Renal cortex interstitium (tissue), 15 donors: ENCODE measurements at places on chromosomes 5 and 9. TPM values are rescaled to one million over a fixed set of nuclear protein-coding genes. Genes with fewer than 3 reads are reported as not detected.

GRCh38 chr5:1111241-1111726, 579 bp downstream of the SLC12A7 start:
- DNase-seq = no peak

DNA sequence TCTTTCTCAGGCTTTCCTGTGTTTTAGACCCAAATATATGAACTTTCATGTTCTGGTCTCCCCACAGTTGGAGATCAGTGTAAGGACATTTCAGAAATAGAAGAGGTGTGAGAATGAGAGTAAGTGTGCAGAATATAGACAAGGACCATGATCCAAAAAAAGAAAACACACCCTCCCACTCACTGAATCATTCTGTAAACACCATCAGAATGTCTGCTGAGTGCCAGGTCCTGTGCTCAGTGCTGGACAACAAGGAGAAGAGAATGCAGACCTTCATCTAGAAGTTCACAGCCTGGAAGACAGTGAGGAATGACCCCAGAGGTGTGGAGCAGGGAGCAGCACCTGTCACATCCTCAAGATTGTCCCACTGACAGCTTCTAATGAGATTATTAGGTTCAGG, 19.1 kb upstream of the SH3RF2 start:
- no peak for DNase-seq

DNA sequence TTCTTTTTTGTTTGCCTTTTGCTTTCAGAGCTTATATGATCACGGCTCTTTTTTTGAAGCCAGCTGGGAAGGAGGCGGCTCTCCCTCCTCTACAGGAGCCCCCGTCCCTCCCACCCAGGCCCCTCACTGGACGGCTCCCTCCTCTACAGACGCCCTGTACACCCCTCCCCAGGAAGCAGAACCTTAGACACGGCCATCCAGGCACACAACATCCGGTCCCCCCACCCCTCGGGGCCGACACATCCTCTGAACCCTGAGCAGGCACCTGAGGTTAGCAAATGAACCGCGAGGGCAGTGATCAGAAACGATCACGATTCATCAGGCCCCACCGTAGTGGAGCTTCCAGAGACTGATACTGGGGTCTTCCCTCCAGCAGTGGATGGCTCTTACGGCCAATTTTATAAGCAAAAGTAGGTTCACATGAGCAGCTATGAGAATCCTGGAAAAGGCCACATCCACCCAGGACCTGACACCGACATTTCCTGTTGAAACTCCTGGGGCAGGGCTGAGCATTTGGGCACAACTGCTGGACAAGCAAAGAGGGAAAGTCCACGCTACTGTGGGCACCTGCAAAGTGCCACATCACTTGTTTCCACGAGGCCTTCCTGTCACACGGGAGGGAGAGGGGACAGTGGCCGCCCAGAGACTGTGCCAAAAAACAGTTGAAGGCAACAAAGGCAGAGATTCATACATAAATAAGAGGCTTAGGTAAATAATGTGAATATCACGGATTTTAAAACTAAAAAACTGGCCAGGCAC, 78.9 kb downstream of the SEMA4D start:
- no peak for DNase-seq

- DNase-seq = no peak
These were observed 23.5 kb upstream of the TENT2 start for GRCh38 chr5:79588696-79589095.

- no peak for DNase-seq
These were observed 132.9 kb downstream of the LHFPL2 start for GRCh38 chr5:78515670-78516069.

DNA sequence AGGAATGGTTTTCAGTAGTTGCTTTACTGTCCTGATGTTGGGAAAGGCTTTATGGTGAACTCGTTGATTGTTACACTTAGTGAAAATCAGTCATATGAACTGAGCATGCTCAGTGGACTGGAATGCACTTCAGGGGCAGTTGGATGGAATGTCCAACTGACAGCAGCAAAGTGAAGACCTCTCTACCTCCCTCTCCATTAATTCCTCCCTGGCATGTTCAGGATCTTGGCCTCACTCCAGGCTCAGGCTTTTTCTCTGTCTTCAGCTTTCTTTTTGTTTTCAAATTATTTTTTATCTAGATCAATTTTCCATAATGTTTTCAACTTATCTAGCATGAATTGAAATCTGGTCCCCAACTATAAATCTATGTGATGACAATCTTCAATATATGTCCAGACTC, at the start of gene MROH2B:
TSS of gene MROH2B (minus strand) at position 101 of the 400 bp plus-strand sequence. CDS start 490 bp downstream, outside the sequence.
- no peak for DNase-seq

DNA sequence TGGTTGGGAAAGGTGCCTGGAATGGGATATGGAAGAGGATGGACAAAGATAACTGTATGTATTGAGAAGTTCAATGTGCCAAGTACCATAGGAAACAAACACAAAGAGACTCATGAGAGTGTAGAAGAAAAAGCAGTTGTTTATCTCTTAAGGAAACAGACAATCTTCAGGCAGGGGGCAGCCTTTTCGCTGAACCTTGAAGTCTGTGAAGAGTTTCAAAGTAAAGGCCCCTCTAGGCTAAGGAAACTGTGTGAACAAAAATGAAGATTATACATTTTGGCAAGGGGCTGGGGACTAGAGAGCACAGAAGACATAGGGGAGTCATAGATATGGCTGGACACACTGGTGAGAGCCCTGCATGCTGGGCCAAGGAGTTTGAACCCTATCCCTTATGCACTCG, 27.5 kb upstream of the FRMPD1 start:
- no peak for DNase-seq

Gene CRHBP
- 19.9 TPM for polyA plus RNA-seq

Gene GFRA3
- polyA plus RNA-seq = 3.0 TPM

Gene GOLM1
- 160 TPM for polyA plus RNA-seq

Gene LMAN2
- 110 TPM for polyA plus RNA-seq

Gene SLC27A6
- polyA plus RNA-seq = 1.7 TPM

Gene EIF4E1B
- polyA plus RNA-seq = not detected

Gene PHYHD1
- polyA plus RNA-seq = 51.6 TPM

Gene PCDHA9
- 0.04 TPM for polyA plus RNA-seq

Gene AKNA
- polyA plus RNA-seq = 10.7 TPM

Gene TRIM14
- polyA plus RNA-seq = 7.5 TPM

Gene FBP2
- not detected for polyA plus RNA-seq
